Fibroblast of skin of left quadriceps (primary cell): ENCODE measurements at places on chromosomes 6 and 20.

GRCh38 chr20:48723308-48724264 is 104.2 kb downstream of the PREX1 start:
- DNase-seq = no peak

DNA sequence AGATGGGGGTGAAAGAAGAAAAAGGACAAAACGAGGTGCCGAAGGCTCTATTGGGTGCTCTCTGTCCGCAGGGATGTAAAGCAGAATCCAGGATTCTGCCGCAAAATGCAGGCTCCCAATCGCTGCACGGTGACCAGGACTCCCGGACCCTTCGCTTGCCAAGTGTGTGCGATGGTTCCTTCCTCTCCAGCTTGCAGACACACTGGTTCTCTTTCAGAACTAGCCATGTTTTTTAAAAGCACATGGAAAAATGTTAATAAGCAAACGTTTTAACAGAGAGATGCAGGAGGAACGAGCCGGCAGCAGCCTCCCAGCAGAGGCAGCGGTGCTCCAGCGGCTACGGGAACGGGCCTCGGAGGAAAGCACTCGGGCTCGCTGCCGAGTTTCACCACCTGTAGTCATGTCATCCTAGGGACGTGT is 59.6 kb downstream of the ZNF831 start:
- no peak for DNase-seq

- no peak for DNase-seq
These were observed 13.8 kb upstream of the RNF8 start for GRCh38 chr6:37339741-37340638.

- no peak for DNase-seq
These were observed 180.0 kb downstream of the TMEM242 start for GRCh38 chr6:157143171-157143889.

- DNase-seq = no peak
These were observed 4.0 kb upstream of the CDH22 start for GRCh38 chr20:46312075-46312944.

- DNase-seq = no peak
These were observed 35.1 kb downstream of the NT5E start for GRCh38 chr6:85484948-85485347.

DNA sequence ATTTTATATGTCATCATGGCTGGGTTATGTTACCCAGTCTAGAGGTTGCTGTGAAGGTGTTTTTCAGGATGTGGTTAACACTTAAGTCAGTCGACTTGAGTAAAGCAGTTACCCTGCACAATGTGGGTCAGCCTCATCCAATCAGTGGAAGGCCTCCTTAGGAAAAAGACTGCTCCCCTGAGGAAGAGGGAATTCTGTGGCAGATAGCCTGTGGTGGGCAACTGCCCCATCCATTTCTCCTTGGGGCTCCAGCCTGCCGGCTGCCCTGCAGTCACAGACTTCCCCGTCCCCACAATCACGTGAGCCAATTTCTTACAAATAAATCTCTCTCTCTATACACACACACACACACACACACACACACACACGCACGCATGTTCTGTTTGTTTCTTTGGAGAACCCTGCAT is 34.5 kb upstream of the MPC1 start:
- no peak for DNase-seq

DNA sequence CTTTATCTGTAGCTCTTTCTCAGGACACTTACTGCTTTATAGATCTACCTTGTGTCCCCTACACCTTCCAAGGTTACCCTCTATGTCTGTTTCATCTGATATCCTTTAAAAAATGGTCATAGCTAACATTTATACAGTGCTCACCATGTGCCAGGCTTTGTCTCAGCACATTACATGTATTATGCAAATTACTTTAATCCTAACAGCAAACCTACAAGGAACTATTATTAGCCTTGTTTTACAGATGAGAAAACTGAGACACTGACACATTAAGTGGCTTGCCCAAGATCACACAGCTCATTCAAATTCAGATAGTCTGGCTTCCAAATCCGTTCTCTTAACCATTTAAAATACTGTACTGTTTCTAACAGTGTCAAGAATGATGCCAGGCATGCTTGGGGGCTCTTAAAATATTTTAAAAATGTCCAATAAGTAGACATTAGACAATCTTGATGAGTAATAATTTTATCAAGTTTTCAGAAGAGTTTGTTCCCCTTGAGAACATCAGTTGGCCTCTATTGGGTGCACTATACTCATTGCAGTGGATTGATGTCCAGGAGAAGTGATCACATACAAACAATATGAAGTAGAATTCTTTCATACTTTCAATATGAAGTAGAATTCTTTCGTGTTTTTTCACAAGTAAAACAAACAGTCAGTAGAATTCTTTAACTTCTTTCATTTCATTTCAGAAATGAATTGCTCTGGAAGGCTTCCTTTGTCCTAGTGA is 69.6 kb downstream of the DNAH8 start:
- no peak for DNase-seq

DNA sequence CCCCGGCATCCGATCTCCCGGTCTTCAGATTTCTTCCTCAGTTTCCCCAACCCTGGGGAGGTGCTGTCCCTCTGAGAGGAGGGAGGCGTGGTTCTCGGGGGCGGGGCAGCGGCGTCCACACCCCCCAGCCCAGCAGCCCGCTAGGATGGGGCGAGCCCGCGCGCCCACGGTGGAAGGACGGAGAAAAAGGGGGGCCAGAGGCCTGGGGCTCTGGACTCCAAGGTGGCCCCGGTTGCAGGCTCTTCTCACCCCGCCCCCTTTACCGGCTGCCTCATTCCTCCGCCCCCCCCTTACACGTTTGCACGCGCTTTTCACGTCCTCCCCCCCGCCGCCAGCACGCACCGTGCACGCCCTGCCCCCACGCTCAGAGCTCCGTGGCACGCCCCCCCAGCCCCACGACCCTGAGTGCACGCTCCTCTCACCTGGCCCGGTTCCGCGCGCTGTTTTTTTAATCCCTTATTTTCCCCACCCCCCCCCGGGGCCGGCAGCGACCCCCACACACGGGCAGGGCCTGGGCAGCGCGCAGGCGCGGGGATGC is 402 bp downstream of the ZBTB12 start:
- no peak for DNase-seq

GRCh38 chr20:42779216-42779615 is 410.5 kb downstream of the PTPRT start:
- DNase-seq = no peak

DNA sequence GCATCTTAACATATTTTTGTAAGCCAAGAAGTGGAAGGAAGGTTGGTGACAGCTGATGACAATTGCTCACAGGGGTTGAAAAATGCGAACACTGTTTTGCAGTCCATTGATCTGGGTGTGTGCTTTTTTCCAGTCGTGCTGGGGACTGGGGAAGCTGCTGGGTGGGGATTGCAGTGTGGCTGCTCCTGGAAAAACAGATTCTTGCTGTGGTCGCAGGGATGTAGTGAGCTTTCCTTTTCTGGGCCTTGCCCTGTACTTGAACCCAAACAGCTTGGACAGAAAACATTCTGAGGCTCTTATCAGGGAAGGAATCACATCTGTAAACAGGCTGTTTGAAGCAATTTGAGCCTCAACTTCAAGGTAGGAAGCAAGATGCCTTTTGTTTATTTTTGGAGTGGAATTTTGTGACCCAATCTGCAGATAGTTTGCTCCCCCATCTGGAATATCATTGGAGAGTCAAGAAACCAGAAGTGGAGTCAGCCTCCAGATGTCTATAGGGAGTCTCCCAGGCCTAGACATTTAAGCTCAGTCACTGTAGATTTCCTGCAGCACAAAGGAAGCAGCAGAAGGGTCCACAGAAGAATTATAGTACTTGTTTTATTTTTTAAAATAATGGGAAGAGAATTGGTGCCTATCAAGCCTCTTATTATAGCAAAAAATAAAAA is 279.2 kb upstream of the FERMT1 start:
- DNase-seq = no peak

- no peak for DNase-seq
These were observed 45.2 kb downstream of the THEMIS start for GRCh38 chr6:127855542-127856159.

DNA sequence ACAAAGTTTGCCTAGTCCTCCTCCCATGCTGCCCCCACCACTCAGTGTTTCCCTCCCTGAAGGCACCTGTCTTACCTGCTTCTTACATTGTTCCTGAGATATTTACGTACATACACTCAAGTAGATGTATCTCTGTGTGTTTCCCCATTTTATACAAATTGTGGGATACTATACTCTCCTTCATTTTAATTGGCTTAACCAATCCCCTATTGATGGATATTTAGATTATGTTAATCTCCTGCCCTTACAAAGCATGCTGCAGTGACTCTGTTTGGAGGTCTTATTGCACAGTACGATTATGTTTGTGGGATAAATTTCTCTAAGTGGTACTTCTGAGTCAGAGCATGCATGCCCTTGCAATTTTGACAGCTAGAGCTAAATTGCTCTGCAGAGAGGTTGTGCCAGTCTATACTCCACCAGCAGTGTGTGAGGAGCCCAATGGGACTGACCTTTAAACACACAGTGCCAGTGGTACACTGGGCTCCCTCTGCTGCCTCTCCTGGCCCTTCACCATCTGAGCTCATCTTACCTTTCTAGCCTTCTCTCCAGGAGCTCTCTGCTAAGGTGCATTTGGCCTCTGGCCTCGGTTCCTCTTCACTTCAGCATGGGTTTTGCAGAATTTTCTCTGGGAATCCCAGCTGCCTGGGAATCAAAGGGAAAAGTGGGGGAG is 57.4 kb downstream of the LYRM2 start:
- DNase-seq = no peak

DNA sequence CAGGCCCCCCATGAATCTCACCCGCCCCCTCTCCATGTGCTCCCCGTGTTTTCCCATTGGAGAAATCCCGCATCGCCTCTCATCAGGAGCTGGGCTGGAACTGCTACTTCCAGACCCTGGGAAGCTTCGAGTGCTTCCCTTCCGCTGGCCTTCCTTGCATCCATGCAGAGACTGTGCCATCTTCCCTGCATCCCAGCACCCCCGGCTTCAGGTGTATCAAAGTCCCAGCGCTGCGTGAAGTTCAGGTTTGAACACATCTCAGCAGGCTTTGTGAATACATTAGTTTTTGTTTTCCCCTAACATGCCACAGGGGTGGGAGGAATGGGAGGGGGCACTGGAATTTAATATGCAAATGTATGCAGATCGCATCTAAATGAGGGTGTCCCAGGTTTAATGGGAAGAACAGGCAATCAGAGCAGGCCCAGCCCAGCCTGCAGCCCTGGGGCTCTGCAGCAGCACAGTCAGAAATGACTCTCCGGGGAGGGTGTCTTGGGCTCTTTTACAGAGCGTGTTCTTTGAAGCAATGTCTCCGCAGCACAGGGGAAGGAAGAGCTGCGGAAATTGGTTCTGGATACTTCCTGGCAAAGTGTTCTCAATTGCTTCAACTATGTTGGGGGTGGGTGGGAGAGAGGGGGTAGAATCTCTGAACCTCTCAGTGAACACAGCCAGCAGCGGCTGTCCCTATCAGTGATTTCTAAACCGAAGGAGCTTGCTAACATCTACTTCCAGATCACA is 8.3 kb upstream of the MMP9 start:
- no peak for DNase-seq

GRCh38 chr20:3041854-3042409 is 1.5 kb upstream of the GNRH2 start:
- no peak for DNase-seq

GRCh38 chr20:58800134-58800871 is 50.4 kb downstream of the GNAS-AS1 start:
- DNase-seq = no peak

DNA sequence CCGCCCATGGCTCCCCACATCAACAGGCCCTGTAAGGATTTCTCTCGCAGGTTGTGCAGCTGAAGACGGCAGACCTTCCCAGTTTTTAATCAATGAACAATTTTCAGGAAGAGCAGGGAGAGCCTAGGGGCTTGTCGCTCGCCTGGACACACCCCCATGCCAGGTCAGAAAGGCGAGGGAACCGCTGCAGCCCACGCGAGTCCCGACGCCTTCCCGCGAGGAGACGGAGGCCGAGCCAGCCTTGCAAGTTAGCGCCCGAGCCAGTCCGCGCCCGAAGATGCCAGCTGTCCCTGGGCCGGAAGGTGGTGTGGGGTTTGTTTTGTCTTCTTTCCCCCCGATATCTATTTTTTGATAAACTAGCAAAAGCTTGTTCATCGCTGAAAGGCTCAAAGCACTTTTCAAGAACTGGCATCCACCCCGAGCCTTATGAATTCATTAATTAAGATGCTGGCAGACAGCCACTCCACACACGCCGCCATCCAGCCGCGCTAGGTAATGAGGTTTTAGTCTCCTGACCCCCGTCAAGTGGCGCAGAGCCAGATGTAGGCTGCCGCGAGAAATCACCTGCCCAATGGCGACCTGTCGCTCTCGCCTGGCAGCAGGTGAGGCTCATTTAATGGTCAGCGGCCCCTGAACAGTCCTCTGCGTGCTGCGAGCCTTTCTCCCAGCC is 6.6 kb downstream of the CCDC167 start:
- no peak for DNase-seq

- no peak for DNase-seq
These were observed 2.4 kb downstream of the DYNLT1 start for GRCh38 chr6:158642097-158642601.

DNA sequence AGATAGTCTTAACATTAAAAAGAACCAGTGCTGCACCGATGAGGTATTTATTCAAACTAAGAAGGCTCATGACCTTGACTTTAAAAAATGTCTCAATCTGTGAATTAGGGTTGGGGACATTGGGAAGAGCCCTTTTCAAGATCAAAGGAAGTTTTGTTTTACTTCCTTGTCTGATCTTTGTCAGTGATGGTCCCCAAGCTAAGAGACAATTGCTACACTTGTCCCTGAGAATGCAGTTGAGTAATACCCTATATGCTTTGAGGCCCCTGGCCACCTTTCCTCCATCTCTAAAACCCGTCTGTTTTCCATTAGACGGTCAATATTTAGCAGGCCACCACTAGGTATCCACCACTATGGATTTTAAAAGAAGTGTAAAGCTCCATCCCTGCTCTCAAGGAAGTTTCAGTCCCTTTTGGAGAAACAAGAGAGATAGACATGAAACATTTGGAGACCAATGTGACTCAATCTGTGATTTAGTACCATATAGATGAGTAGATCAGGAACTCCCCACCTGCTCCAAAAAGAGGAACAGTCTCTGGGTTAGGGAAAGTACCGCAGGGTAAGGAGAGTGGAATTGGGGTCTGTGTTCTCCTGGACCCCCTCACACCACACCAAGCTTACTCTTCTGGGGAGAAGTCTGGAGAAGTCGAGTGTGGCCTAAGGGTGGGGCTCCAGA is 99.1 kb upstream of the ISM1 start:
- no peak for DNase-seq

GRCh38 chr6:157951828-157952227 is 29.8 kb upstream of the SYNJ2 start:
- DNase-seq = no peak

DNA sequence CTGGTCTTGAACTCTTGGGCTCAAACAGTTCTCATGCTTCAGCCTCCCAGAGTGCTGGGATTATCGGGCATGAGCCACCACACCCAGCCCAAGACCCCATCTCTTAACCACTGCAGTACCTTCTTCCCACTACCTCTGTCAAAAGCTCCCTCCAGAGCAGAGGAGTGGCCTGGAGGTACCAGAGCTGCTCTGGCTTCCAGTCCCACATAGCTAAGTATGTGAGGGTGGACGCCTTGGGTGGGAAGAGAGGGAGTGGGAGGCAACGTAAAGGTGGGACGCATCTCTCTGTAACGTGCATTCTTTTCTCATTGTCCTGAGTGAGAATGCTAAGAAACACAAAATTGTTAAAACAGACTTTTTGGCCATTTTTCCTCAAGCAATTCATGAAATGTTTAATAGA is 24.5 kb downstream of the TM9SF4 start:
- no peak for DNase-seq

- DNase-seq = no peak
These were observed 1.3 kb downstream of the ABHD16A start for GRCh38 chr6:31701666-31702404.
